Activated CD8-positive, alpha-beta T cell treated with anti-CD3 and anti-CD28 coated beads, Interleukin-2, amount 10 ng/mL, durations not matched to agents 7 days and 5 days (primary cell): ENCODE measurements at places on chromosomes 11 and 22.
A peak's percentile ranks its signal among the peaks of the same experiment; 100 is the strongest.

DNA sequence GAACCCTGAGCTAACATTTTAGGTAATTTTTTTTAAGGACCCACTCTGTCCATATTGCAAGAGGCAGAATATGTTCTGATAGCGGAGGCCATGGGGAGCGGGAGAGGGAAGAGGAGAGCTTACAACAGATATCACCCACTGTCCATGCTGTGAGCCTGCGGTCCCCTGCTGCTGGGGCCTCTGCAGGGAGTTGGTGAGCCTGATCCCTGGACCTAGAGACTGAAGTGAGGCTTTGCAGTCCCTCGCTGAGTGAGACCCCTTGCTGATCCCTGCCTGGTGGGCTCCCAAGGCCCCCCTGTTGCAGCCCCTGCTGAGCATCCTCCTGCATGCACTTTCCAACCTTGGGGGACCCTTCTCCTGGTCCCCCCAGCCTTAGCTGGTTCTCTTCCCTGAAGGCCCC, 12.5 kb downstream of the MIF start:
- H3K36me3 ChIP-seq = peaks cover 11% of the 10 kb centered on the region
- no peak for DNase-seq
- H3K27me3 ChIP-seq = no peaks in the 10 kb centered on the region
- H3K27ac ChIP-seq = no peak overlapping the region
- H3K4me1 ChIP-seq = peaks cover 8% of the 10 kb centered on the region

DNA sequence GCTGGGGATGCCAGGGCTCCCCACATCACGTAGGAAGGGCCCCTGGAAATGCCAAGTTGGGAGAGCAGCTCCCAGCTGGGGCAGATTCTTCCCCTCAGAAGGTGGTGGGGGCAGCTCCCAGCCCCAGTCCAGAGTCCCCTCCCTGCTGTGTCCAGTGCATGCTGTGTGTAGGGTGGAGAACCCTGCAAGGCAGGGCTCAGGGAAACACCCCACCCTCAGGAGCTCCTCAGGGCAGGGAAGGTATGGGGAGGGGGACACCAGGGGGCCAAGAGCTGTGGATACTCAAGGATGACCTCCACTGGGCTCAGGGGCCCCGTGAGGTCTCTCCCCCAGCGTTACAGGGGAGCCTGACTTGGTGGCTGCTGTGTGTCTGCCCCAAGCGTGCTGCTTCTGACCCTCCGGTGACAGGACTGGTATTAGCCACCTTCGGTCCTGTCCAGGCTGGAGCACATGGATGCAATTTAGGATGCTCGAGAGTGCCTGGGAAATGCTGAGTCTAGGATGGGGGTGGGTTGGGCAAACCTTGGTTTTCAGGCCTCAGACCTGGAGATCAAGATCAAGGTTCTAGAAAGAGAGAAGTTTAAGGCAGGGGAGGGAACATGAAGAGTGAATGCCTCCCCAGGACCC, 16.1 kb upstream of the CABP7 start:
- no peak for DNase-seq
- H3K27me3 ChIP-seq = peaks cover 2% of the 10 kb centered on the region
- no peak overlapping the region for H3K4me3 ChIP-seq

- H3K4me1 ChIP-seq = peaks cover 40% of the 10 kb centered on the region
- H3K36me3 ChIP-seq = peaks cover 10% of the 10 kb centered on the region
- H3K27ac ChIP-seq = peak overlapping the region; percentile 70
- H3K4me3 ChIP-seq = peak overlapping the region; percentile 30
- no peak for DNase-seq
Measured at GRCh38 chr11:31808721-31809540, 2.2 kb downstream of the PAX6 start.

- H3K36me3 ChIP-seq = no peaks in the 10 kb centered on the region
- H3K4me3 ChIP-seq = no peak overlapping the region
- H3K4me1 ChIP-seq = peaks cover 6% of the 10 kb centered on the region
- no peak overlapping the region for H3K27ac ChIP-seq
- peaks cover 10% of the 10 kb centered on the region for H3K27me3 ChIP-seq
- DNase-seq = no peak
Measured at GRCh38 chr22:20626811-20627210, 119.4 kb downstream of the MED15 start.

DNA sequence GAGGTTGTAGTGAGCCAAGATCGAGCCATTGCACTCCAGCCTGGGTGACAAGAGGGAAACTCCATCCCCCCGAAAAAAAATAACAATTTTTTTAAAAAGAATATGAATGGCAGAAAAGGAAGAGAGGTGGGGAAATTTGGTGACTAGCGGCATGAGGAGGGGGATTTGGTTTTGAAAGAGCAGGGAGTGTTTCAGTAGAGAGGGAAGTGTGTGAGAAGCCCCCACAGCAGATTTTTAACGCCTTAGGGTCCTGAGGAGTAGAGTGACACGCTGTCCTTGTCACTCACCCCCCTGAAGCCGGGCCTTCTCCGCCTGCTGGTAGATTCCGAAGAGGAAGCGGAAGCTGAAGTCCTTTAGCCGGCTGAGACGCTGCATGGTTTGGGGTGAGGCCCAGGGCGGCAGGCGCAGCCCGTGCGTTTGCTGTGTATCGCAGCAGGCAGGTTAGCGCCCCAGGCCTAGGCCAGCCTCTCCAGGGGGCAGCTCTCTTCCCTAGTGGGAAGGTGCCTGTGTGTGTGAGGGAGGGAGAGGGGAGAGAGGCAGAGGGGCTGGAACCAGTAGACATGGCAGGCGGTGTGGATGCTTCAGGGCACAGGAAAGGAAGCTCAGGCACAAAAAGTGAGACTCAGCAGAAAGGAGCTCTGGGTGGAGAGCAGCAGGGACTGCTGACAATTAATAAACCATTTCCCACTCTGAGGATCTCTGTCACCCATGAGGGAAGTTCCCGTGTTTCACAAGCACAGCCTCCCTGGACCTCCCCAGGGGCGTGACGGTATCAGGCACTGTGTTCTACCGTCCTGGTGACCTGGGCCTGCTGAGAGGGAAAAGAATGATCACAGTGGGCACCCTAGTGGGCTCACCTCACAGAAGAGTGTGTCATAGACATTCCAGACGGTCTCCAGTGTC, 3.9 kb downstream of the ACP2 start:
- H3K36me3 ChIP-seq = peaks cover 58% of the 10 kb centered on the region
- H3K27me3 ChIP-seq = no peaks in the 10 kb centered on the region
- peaks cover 23% of the 10 kb centered on the region for H3K4me1 ChIP-seq
- no peak for DNase-seq
- H3K4me3 ChIP-seq = no peak overlapping the region

DNA sequence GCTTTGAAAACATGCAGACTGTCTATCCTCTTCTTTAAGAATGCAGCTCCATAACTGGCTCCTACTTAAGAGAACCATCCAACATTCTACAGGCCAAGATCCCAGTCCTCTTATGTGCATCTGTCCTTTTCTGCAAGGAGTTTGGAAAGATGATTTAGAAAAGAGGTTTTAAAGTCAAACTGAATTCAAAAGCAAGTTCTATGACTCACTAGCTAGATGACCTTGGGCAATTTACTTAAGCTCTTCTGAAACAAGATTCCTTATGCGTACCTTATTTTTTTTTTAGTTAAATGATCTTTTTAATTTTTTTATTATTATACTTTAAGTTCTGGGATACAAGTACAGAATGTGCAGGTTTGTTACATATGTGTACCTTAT, 29.2 kb downstream of the GUCY1A2 start:
- H3K27ac ChIP-seq = no peak overlapping the region
- H3K27me3 ChIP-seq = no peaks in the 10 kb centered on the region
- no peak for DNase-seq
- no peak overlapping the region for H3K4me3 ChIP-seq
- H3K4me1 ChIP-seq = no peaks in the 10 kb centered on the region

DNA sequence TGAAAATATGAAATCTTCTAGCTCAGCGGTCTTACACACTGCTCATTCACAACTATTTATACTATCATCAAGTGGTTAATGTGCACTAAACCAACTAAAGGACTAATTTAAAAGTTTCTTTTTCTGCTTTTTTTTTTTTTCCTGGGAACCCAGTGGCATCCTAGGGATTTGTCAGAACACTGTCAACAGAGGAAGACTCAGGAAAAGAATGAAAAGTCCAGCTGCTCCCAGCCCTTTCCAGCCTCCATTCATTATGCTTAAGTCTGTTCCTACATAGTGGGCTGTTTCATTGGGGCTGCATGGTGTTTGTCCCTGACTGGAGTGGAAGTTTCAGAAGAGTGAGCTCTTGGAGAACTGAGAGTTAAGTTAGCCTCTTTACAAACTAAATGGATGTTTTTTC, 391.1 kb downstream of the AASDHPPT start:
- H3K4me3 ChIP-seq = no peak overlapping the region
- H3K4me1 ChIP-seq = no peaks in the 10 kb centered on the region
- no peaks in the 10 kb centered on the region for H3K36me3 ChIP-seq
- no peak for DNase-seq

DNA sequence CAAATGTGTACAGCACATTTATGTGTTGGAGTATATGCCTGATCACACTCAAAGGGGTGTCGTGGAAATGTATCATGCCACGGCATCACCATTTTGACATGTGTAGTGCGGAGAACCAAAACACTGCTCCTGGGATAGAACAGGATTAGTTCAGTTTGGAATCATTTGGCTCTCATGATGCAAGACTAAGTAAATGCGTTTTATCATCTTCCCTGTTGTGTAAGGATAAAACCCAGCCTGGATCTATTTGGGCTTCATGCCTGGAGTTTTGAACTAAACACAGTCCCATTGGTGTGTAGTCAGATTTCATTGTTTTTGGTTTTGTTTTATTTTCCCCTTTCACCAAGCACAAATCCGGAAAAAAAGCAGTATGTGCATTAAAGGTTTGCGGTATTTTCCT, 574.3 kb downstream of the NTM start:
- no peaks in the 10 kb centered on the region for H3K36me3 ChIP-seq
- no peak for DNase-seq
- no peak overlapping the region for H3K4me3 ChIP-seq
- no peaks in the 10 kb centered on the region for H3K27me3 ChIP-seq
- no peak overlapping the region for H3K27ac ChIP-seq

DNA sequence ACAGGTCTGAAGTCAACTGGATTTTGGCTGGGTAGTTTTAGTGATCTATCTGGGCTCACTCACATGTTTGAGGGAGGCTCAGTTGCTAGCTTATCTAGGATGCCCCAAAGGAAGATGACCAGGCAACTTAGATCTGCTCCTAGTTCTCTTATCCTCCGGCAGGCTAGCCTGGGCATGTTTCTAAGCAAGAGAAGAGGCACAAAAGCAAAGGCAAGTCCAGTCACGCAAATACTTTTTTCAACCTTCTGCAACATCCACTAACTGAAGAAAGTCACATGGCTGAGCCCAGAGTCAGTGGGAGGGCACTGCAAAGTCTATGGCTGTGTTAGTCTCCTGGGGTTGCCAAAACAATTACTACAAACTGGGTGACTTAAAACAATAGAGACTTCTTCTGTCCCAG, 32.9 kb upstream of the FSHB start:
- H3K27me3 ChIP-seq = peaks cover 7% of the 10 kb centered on the region
- no peaks in the 10 kb centered on the region for H3K36me3 ChIP-seq
- H3K27ac ChIP-seq = no peak overlapping the region
- no peaks in the 10 kb centered on the region for H3K4me1 ChIP-seq
- H3K4me3 ChIP-seq = no peak overlapping the region
- no peak for DNase-seq

DNA sequence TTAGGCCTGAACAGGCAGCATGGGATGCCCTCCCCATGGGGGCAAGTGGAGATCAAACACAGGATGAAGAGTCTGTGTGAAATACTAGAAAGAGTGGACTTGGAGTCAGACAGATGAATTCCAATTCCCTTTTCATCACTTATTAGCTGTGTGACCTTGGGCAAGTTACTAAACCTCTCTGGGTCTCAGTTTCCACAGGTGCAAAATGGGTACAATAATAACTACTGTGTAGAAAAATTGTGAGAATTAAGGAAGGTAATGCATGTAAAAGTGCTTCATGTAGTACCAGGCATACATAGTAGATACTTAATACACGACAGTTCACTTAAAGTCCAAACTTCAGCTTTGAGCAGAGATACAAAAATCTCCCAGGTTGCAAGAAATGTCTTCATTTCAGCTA, 176.4 kb downstream of the DSCAML1 start:
- no peaks in the 10 kb centered on the region for H3K36me3 ChIP-seq
- H3K27me3 ChIP-seq = peaks cover 5% of the 10 kb centered on the region
- no peak overlapping the region for H3K4me3 ChIP-seq
- no peak overlapping the region for H3K27ac ChIP-seq
- no peak for DNase-seq

GRCh38 chr11:10325277-10326011, 20.6 kb downstream of the ADM start:
- no peak for DNase-seq
- H3K27me3 ChIP-seq = peaks cover 14% of the 10 kb centered on the region
- H3K36me3 ChIP-seq = no peaks in the 10 kb centered on the region
- peaks cover 4% of the 10 kb centered on the region for H3K4me1 ChIP-seq
- H3K4me3 ChIP-seq = no peak overlapping the region
- H3K27ac ChIP-seq = no peak overlapping the region

DNA sequence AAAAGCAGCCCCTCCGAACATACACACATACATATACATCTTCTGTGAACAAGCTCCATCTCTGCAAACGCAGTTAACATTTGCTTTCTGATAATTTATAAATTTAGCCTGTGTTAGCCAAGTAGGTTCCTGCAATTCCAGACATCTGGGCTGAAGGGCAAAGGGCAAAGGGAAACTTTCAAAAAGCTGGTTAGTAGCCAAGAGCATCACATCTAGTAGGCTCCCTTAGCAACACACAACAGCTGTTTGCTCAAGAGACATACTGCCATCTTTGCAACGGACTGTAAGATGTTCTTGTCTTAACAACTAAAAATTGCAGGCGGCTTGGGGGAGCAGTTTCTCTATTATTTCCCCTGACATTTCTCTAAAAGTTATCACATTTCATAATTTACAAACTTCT, 134.9 kb downstream of the RBFOX2 start:
- H3K27ac ChIP-seq = no peak overlapping the region
- DNase-seq = no peak
- H3K4me3 ChIP-seq = no peak overlapping the region
- no peaks in the 10 kb centered on the region for H3K36me3 ChIP-seq
- peaks cover 12% of the 10 kb centered on the region for H3K27me3 ChIP-seq
- H3K4me1 ChIP-seq = no peaks in the 10 kb centered on the region

- H3K27ac ChIP-seq = no peak overlapping the region
- no peaks in the 10 kb centered on the region for H3K36me3 ChIP-seq
- peaks cover 18% of the 10 kb centered on the region for H3K4me1 ChIP-seq
- peak; percentile 37 for DNase-seq
- H3K27me3 ChIP-seq = peaks cover 27% of the 10 kb centered on the region
- peak overlapping the region; percentile 47 for H3K4me3 ChIP-seq
Measured at GRCh38 chr22:28443526-28443876, 236.1 kb downstream of the TTC28 start.

DNA sequence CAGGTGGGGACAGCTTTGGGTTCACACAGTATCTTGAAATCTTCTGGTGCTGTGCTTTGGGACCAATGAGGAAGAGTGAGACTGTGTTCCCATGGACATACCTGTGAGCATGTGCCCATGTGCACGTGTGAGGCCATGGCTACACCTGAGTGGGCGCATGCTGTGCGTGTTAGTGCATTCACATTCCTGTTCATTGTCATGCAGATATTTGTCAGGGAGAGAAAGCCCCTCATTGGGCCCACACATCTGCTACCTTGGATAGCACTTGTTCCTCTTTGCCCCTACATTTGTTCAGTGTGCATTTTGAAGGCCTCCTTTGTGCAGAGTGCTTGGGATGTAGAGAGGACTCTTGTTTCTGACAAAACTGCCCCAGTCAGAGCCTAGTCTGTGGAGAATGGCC, 154.3 kb upstream of the E2F8 start:
- H3K36me3 ChIP-seq = no peaks in the 10 kb centered on the region
- H3K4me1 ChIP-seq = peaks cover 9% of the 10 kb centered on the region
- no peak for DNase-seq
- H3K27ac ChIP-seq = no peak overlapping the region
- H3K27me3 ChIP-seq = peaks cover 22% of the 10 kb centered on the region

- no peak overlapping the region for H3K27ac ChIP-seq
- no peaks in the 10 kb centered on the region for H3K4me1 ChIP-seq
- no peaks in the 10 kb centered on the region for H3K36me3 ChIP-seq
- no peak for DNase-seq
Measured at GRCh38 chr11:19793326-19793725, 80.7 kb downstream of the NAV2 start.
